ENCODE measurements at places on chromosomes 6 and 20.

DNA sequence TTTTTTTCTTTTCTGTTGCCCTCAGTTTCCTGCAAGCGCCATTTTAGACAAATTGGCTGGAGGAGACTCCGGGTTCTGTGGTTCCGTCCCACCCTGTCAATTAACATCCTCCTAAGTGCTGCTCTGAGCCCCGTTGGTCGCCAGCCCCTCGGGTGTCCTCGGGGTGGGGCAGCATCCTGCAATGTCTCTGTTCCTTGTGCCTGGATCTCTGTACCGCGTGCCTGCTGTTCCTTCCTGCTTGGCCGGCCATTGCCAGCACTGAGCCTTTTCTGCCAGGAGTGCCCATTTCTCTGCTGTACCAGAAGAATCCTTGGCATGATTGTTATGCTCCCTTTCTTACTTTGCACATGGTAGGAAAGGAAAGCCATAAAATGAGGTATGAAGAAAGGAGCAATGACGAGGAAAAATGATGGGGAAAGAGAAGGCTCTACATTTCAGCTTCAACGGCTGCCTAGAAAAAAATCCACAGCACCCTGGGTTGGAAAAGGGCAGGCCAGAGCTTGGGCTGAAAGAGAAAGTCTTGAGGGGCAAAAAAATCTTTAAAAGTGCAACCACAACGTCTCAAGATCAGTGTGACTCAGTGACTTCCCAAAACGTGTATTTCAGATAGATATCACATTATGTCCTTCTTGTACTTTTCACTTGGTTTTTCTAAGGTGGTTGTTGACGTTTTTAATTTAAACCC lies 256.7 kb downstream of the CLIC5 start:
- no peak for DNase-seq

DNA sequence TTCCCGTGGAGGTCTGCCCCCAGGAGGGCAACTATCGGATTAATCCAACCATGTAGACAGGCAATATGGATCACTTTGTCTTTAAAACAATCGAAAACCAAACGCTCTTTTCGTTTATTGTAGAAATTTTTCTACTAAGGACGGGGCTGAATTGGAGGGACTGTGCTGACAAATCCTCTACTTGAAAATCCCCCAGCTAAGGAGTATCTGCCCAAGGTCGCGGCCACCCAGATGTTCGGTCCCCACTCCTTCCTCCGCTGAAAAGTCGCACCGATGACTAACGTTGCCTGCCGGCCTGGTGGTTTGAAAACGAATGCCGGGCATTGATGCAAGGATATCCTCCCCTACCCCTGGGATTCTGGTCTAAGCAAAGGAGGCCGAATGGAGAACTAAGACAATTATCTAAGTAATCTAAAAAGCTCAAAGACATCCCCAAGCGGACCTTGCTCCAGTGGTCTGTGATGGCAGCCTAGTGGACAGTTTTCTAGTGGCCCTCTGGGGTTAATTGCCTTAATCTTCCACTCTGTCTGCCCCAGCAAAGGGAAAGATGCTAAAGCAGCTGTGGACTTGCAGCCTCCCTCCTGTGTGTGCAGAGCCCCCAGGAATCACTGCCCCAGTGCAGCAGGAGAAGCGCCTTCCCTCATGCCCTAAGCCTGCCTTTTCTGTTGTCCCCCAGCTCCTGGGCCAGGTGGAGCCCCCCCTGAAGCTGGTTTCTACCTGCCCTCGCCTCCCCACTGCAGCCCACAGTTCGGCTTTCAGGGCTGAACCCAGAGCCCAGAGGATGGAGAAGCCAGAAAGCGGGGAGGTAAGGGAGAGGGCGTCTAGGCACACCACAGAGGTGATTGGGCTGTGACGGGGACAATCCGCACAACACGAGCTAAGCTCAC lies 3.6 kb upstream of the FOXC1 start:
- DNase-seq: no peak

DNA sequence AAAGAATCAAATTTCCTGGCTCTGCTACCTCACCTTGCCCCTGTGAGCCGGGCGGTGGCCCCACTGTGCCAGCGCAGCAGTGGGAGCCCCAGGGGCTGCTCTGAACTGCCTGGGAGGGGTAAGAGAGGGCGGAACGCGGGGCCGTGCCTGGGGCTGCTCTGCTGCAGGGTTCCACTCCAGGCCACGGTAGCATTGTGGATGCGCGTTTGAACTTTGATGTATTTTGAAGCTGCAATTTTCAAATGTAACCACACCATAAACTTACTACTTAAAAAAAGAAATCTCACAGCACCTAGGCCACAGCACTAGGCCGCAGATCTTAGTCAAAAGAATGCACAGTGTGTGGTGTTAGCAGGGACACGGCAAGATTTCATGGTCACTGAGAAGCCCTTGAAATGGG lies 57.5 kb downstream of the PRDM1 start:
- no peak for DNase-seq

GRCh38 chr6:25637960-25638434 lies 14.0 kb upstream of the SCGN start:
- no peak for DNase-seq

DNA sequence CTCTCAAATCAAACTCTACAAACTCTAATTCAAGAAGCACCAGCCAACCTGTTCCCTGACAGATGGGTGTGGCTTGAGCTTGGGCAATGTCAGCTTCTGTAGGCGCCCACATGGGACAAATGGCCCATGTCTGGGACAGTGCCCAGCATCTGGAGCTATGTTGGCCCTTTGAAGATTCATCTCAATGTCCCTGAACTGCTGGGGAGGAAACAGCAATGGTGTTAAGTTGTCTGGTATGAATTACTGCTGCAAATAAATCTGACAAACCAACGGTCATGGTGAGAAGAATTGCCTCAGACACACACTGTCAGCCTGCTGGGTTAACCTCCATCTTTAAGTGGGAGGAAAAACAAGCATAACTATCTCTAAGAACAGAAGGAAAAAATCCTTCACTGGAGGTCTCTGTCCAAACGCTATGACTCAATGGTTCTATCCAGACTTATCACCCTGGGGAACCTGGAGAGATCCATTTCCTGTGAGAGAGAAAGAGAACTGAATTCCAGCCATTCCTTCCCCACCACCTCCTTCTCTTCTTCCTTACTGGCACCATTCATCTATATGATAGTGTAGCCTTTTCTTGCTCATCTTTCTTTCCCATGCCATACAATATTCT lies 274.9 kb downstream of the CDH26 start:
- no peak for DNase-seq

DNA sequence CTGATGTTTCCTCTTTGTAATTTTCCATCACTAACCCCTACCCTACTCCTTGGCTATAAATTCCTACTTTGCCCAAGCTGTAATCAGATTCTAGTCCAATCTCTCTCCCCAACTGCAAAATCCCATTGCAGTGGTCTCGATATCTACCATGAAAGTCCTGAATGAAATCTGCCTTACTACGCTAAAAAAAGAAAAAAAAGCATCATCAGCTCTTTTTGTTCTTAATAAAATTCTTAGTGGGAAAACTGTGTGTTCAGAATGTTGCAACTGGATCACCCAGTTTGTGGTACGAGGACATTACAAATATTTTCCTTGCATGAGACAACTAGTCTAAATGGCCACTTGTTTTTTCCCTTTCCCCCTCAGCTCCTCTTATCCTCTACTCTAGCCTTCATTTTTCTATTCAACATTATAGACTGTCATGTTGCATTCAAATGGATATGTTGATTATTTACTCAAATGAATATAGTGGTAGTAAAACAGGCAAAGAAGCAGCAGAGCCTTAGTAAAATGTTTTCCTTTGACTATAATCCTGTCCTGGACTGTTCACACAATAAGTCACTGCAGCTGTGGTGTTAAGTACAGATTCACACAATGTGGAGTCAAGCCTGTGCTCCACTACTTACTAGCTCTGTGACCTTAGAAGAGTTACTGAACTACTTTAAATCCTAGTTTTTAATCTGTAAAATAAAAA lies 527.1 kb upstream of the MARCKS start:
- DNase-seq: no peak

- no peak for DNase-seq
Observed at GRCh38 chr6:105501826-105502344, 99.0 kb upstream of the PREP start.

DNA sequence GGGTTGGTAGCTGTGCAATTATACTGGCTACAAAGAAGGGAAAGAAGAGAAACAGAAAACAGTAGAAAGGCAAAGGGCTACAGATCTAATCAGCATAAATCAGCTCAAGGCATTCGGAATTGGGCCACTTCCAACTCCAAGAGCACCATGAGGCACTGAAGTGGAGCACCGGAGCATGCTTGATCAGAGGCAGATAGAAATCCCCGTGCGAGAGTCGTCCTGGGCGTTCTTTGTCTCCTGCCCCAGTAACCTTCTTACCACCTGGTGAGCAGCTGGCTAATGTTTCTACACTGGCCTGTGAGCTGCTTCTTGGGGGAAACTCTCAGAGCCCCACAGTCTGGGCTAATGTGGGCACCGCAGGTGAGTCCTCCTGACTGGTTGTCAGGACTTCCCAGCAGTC lies 16.7 kb downstream of the NEDD9 start:
- no peak for DNase-seq

DNA sequence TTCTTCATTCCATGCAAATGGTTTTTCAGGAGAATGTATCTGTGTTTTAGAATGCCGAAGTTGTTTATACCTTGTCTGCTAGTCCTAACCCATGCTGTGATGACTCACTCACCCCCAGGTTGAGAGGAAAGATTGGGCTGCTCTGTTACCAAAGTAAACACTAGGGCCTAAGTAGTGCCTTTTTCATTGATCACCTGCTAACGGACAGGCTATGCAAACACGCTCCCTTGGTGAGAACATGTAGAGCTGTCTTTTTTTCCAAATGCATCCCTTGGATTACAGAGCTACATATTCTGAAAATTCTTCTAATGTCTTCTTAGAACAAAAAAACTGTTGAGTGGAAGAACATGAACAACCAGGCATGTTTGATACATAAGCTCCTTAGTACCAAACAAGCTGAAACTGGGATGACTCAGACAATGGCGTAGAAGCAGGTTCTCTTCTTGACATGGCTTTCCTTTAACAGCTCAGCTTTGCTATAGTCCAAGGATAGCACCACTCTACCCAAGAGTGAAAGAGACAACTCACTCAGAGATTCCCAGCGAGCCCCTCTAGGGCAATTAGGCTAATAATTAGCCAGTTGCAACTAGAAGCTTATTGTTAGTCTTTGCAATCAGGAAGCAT lies 20.5 kb downstream of the PERP start:
- DNase-seq: no peak

- DNase-seq: no peak
Observed at GRCh38 chr6:15511248-15512125, 151.3 kb downstream of the DTNBP1 start.

DNA sequence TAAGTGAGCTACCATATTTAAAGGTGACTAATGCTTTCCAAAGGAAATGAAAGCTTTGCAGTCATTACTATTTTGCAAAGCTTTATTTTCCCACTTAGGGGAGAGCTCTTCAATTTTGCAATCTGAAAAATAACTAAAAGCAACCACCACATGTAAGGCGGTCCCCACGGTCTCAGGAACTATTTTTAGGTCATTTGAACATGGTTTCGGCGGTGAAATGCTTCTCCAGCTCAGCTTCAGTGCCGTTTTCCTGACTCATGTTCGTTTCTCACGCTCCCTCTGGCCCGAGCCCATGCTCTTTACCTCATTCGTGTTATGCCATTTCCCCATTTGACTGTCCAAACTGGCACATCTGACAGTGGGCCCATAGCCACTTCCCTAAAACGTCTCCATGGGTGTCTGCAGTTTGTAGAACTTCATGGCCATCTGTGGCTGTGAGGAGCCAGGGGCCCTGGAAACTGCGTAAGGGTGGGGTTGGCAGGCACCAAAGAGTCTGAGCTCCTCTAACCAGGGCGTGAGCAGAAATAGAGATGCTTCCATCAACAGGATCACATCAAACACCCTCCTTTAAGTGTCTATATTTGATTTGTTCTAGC lies 46.5 kb downstream of the ADTRP start:
- DNase-seq: no peak

GRCh38 chr6:145278163-145278807 lies 457.0 kb downstream of the EPM2A start:
- DNase-seq: no peak

GRCh38 chr6:1416191-1416760 lies 26.9 kb downstream of the FOXF2 start:
- no peak for DNase-seq

DNA sequence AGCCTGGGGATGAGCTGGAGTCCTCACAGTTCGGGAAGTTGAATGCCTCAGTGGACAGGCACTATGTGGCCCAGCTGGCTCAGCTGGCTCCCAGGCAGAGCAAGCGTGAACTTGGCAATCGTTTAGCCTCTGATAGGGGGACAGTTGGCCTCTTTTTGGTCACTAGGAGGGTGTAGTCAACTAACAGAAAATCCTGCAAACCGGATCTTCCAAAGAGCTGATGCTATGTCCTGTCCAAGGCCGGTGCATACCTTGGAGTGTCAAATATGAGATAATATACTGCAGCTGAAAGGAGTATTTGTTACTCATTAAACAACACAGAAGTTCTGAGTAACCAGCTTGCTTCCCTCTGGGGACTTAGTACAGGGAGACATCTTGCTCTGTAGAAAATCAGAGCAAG lies 126.2 kb upstream of the EXOC2 start:
- no peak for DNase-seq

- DNase-seq: no peak
Observed at GRCh38 chr6:23445157-23445710, 680.8 kb upstream of the NRSN1 start.

GRCh38 chr20:18698735-18699380 lies 111.0 kb downstream of the DTD1 start:
- no peak for DNase-seq

DNA sequence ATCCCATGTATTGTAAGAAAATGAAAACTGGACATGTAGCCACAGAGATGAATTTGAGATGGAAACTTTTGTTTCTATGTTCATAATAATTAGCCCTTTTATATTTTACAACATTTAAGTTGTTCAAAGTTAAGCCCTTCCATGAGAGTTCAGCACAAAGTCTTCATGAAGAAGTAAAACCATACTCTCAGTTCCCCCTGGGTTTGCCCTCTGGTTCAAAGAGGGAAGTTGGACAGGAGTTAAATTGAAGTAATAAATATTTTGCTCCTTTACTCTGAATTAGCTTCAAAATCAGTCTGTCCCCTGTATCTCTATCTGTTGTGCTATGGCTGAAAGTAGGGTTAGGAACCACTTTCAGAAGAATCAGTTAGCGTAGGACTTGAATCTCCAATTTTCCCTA lies 31.1 kb downstream of the PHACTR2 start:
- no peak for DNase-seq

DNA sequence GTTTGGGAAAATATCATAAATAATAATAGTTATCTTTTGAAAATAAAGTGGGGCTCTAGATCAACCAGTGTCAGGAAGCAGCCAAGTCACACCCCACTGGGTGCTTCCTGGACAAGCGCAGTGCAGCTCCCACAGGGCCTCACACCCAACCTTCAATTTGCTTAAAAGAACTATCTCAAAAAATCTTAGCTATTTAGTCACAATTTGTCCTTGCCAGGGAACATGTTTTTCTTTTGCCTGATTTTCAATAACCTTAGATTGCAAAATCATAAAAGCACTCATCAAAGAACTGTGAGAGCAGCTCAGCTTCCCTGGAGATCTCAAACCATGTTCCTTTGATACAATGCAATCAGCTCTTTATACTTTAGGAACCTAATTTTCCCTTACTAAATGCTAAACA lies 1.6 kb upstream of the NCOA7 start:
- no peak for DNase-seq
